ENCODE measurements at places on chromosomes 5 and 9.
A peak's percentile ranks its signal among the peaks of the same experiment; 100 is the strongest.

GRCh38 chr9:134839455-134840125, 41.0 kb upstream of the FCN2 start:
- no peak for DNase-seq

DNA sequence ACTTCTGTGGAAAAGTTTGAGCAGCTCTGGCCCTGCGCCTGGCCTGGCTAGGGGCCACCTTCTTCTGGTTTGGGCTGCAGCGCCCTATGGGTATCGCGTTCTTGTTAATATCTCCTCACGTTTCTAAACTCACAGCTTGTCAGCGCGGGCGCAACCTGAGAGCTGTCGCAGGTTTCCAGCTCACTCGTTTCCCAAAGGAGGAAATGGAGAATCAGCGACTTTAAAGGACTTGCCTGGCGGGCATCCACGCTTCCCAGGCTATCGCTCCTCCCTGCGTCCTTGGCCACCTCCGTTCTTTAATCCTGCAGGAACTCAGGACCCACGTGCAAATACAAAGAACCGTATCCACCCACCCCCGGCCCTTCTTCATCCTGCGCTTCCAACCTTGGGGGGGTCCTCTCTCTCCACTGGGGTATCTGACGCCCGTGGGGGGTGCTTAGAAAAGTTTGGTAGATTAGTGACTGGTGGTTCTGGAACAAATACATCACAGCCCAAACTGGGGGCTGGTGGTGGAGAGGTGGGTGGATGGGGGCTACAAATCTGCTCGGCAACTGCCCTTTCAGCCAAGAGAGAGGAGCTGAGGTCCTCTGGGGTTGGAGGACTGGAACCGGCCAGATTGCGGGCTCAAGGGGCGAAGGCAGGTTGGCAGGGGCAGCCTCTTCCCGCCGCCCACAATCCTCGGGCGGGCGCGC, 578 bp upstream of the PSAT1 start:
- DNase-seq = peak; percentile 66

DNA sequence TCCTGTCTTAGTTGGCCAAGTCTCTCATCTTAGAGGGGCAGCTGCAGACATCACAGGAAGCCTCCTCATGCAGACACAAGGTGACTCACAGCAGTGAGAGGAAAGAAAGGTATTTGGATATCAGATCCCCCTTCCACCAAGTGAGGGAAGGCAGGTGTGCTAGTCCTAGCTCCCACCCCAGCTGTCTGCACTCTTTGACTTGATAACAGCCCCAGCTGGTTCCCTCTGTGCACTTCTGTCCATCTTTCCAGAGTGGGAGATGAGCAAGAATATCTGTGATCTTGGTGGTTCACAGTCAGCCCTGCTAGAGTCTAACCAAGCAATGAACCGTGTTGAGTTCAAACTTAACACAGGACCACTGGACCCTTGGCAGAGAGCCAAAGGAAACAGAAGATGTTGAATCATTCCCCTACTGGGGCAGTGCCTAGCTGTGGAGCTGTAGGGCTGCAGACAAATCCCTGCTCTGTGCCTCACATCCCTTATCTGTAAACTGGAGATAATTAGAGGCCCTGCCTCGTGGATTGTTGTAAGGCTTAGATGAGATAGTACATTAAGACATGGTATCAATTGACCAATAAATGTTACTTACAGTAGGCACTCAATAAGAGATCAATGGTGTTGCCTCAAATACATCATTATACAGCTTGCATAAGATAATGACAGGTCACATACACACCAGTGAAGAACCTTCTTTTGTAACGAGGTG, 39.1 kb downstream of the SH3RF2 start:
- DNase-seq = no peak

- DNase-seq = no peak
These were observed 632.6 kb upstream of the WWC1 start for GRCh38 chr5:167658889-167659288.

DNA sequence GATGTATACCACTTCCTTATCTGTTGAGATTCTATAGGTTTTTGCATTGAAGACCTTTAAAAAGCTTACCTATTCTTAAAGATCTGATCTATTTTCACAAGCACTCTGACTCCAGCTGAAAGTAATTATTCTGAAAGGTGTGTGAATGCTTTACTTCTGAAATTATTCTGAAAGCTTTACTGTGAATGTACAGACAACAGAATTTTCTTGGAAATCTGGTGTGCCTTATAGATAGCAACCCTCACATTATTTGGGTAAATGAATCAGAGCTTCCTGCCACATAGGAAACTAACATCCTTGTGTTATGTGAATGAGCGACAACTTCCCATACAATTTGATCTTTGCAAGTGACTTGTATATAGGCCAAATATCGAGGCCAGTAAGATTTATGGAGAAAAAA, 6.5 kb downstream of the CDO1 start:
- DNase-seq = no peak
